Neural progenitor cell (in vitro differentiated cells): ENCODE measurements at places on chromosomes 7 and 10.

DNA sequence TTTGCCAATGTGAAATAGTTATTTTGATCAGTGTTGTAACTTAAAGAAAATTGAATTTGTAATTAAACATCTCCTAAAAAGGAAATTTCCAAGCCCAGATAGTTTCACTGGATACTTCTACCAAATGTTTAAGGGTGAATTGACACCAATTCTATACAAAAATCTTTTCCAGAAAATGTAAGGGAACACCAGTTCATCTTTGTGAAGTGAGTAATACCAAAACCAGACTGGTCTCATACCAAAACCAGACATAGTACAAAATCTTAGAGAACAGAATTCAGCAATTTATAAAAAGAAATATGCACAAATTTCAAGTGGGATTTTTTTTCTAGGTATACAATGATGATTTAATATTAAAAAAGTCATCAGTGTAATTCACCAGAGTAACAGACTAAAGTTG is 86.0 kb upstream of the ZNF32 start:
- H3K4me3 ChIP-seq = no peak overlapping the region
- no peaks in the 10 kb centered on the region for H3K27me3 ChIP-seq
- no peak overlapping the region for H3K27ac ChIP-seq
- H3K36me3 ChIP-seq = no peaks in the 10 kb centered on the region

GRCh38 chr7:134394056-134394455 is 64.8 kb downstream of the AKR1B1 start:
- no peaks in the 10 kb centered on the region for H3K36me3 ChIP-seq
- H3K27ac ChIP-seq = no peak overlapping the region
- no peaks in the 10 kb centered on the region for H3K27me3 ChIP-seq
- no peak for DNase-seq
- no peak overlapping the region for H3K4me3 ChIP-seq

DNA sequence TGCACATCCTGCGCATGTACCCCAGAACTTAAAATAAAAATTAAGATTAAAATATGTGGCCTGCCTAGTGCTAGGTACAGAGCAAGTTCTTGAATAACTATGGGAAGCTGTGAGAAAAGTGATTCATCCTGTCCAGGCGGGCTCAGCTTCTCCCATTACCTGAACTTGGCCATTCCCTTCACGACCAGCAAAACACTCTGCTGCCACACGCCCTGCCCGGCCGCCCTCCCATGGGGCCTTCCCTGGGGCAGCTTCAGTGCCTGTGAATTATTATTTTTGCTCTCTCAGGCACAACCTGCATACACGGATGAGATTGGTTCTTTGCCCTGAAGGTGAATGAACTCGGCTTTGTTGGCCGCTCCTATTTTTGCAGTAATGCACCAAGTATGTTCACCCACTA is 209.2 kb upstream of the SHH start:
- H3K27ac ChIP-seq = no peak overlapping the region
- no peak for DNase-seq
- H3K4me1 ChIP-seq = peaks cover 17% of the 10 kb centered on the region
- no peaks in the 10 kb centered on the region for H3K36me3 ChIP-seq

DNA sequence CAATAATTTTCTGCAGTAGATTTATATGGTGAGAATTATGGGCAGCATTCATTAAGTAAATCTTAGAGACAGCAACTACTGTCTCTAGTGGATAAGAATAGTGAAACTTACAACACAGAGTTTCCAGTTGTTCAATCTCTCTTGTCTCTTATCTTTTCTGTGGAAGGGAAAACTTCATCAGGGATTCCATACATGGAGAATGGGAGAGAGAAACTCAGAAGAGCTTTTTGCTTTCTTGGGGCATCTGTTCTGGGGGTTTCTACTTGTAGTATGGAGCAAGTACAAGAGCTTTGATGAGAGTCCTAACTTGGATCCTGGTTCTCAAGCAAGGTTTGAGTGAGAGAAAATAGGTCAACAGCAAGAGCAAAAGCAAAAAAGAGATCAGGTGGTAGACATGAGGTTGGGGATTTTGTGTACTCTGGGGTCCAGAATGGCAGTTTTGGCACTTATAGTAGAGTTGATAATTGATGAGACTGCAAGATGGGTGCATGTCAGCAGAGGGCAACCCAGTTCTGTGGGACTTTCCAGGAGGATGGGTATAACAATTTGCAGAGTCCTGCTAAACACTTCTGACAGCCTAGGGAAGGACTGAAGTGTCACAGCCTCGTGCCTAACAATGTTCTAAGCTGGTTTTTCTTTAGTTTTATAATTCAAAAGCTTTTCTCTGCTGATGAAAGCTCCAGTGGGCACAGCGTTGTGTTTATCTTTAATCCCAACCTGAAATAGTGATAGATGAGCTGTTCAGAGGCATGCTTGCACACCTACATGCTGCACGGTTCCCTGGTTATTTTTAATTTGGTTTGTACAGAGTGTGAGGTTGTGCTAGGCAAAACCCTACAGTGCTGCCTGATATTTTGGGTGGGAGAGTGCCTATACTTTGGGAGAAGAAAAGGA is 32.0 kb upstream of the STRIP2 start:
- peaks cover 7% of the 10 kb centered on the region for H3K36me3 ChIP-seq
- H3K4me1 ChIP-seq = no peaks in the 10 kb centered on the region
- no peaks in the 10 kb centered on the region for H3K27me3 ChIP-seq

- H3K27me3 ChIP-seq = no peaks in the 10 kb centered on the region
- DNase-seq = no peak
- H3K4me1 ChIP-seq = no peaks in the 10 kb centered on the region
- H3K36me3 ChIP-seq = no peaks in the 10 kb centered on the region
These were observed 286.3 kb downstream of the TNS3 start for GRCh38 chr7:47295606-47296005.

DNA sequence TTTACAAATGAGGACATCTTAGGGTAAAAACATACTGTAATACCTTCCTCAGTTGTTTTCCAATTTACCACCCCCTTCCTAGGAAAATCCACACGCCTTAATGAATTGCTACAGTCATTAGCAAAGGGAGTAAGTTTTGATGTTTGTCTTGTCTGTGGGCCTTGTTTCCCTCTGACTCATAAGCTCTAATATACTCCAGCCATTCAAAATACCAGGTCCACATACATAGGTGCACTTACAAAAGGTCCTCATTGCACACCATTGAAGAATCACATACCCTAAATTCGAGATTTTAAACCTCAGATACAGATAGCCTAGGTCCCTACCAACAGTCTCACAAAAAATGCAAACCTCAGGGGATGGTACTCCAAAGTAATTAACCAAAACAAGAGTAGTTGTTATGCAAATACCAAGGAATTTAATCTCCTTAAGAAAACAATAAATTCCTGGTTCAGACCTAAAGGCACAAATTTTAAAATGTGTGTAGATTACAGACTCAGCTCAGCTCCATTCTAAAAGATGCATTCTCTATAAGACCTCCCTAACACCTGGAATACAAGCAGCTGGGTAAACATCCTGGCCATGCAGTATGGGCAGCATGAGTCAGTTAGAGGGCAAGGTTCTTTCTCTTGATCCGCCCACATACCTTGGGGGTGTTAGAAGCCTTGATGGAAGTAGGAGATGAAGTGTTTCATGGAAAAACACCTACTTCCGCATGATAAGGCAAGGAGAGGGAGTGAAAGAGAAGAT is 3.0 kb upstream of the LIPK start:
- H3K27me3 ChIP-seq = peaks cover 72% of the 10 kb centered on the region
- peaks cover 6% of the 10 kb centered on the region for H3K4me1 ChIP-seq
- H3K27ac ChIP-seq = no peak overlapping the region
- no peak overlapping the region for H3K4me3 ChIP-seq
- peak; percentile 7 for DNase-seq
- no peaks in the 10 kb centered on the region for H3K36me3 ChIP-seq

- peaks cover 4% of the 10 kb centered on the region for H3K27me3 ChIP-seq
- peak overlapping the region; percentile 70 for H3K4me3 ChIP-seq
- DNase-seq = no peak
- H3K27ac ChIP-seq = no peak overlapping the region
- H3K36me3 ChIP-seq = no peaks in the 10 kb centered on the region
- peaks cover 6% of the 10 kb centered on the region for H3K4me1 ChIP-seq
These were observed 740 bp downstream of the GALNT11 start for GRCh38 chr7:152025937-152026890.

- DNase-seq = no peak
- H3K27me3 ChIP-seq = no peaks in the 10 kb centered on the region
- H3K4me1 ChIP-seq = no peaks in the 10 kb centered on the region
- no peak overlapping the region for H3K4me3 ChIP-seq
These were observed 200.1 kb upstream of the RNF32 start for GRCh38 chr7:156440456-156440855.

GRCh38 chr10:78045237-78045636 is 11.6 kb downstream of the RPS24 start:
- H3K27ac ChIP-seq = no peak overlapping the region
- H3K4me1 ChIP-seq = peaks cover 5% of the 10 kb centered on the region
- no peak for DNase-seq
- no peaks in the 10 kb centered on the region for H3K27me3 ChIP-seq
- H3K36me3 ChIP-seq = peaks cover 4% of the 10 kb centered on the region
